H4 (cell line): ENCODE measurements at places on chromosomes 7 and 10. TPM values are rescaled to one million over a fixed set of nuclear protein-coding genes. Genes with fewer than 3 reads are reported as not detected.

The GPC2 gene
- total RNA-seq, result 0.95 and 3.6 TPM in 2 replicates

The GDF2 gene
- total RNA-seq, result not detected in 2 replicates

The LUC7L2 gene
- 45.9 and 61.2 TPM in 2 replicates for total RNA-seq

The MINPP1 gene
- total RNA-seq, result 49.6 and 63.7 TPM in 2 replicates

The NUDCD3 gene
- total RNA-seq, result 81.1 and 99.4 TPM in 2 replicates

The PPP1R17 gene
- not detected in 2 replicates for total RNA-seq

The ABCA13 gene
- 0.17 and 0.29 TPM in 2 replicates for total RNA-seq

The SRGN gene
- total RNA-seq, result 3.9 and 5.0 TPM in 2 replicates

DNA sequence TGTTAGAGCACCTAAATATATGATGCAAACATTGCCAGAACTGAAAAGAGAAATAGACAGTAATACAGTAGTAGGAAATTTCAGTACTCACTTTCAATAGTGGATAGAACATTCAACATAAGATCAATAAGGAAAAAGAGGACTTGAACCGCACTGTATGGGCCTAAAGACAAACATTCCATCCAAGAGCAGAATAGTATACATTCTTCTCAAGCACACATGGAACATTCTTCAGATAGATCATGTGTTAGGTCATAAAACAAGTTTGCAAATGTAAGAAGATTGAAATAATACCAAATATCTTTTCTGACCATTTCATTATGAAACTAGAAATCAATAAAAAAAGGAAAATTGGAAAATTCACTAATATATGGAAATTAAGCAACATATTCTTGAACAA, 185.4 kb upstream of the FOXP2 start:
- no peak for DNase-seq

- no peak for DNase-seq
Observed at GRCh38 chr10:96122824-96123223, 7.3 kb upstream of the ZNF518A start.

DNA sequence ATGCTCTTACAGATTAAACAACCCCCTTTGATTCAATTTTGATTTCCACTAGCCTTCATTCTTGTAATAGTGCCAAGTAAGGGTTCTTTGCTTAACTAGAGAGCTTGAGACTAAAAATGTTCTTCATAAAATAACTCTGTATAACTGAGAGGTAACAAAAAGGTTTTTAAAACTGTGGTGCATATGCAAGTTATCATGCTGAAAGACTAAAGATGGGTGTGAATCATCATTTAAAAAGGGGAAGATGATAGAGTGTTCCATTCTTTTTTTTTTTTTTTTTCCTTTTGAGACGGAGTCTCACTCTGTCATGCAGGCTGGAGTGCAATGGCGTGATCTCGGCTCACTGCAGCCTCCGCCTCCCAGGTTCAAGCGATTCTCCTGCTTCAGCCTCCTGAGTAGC, 11.1 kb downstream of the MDFIC start:
- no peak for DNase-seq

- DNase-seq, result no peak
Observed at GRCh38 chr7:111356941-111357340, 205.4 kb downstream of the IMMP2L start.

GRCh38 chr7:106222545-106222944, 62.2 kb downstream of the NAMPT start:
- no peak for DNase-seq

GRCh38 chr7:41826641-41827040, 123.8 kb upstream of the INHBA start:
- DNase-seq, result no peak

DNA sequence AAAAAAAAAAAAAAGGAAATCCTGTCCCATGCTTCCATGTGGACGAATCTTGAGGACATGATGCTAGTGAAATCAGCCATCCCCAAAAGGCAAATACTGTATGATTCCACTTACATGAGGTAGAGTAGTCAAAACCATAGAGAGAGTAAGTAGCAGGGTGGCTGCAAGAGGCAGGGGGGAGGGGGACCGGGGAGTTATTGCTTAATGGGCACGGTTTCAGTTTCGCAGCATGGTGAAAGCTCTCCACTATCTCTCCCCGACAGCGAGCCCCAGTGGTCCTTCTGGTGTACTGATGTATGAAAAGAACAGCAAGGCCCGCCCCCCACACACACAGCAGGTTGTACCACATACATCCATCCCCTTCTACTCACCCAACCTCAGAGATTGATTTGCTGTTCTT, 32.8 kb downstream of the NOD1 start:
- peak; percentile 56 for DNase-seq

DNA sequence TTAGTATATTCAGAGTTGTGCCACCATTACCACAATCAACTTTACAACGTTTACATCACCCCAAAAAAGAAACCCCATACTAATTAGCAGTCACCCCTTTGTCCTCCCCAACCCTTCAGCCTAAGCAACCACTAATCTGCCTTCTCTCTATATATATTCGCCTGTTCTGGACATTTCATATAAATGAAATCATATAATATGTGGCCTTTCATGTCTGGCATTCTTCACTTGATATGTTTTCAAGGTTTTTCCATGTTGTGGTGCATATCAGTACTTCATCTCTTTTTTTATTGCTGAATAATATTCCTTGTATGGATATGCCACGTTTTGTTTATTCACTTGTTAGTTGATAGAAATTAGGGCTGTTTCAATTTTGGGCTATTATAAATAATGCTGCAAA, 70.4 kb downstream of the AASS start:
- DNase-seq, result no peak
